ENCODE measurements at places on chromosomes 7 and 10.

GRCh38 chr7:21314954-21315353 lies 112.9 kb upstream of the SP4 start:
- no peak for DNase-seq

GRCh38 chr10:124646483-124647352 lies 97.5 kb downstream of the FAM53B start:
- DNase-seq, result no peak

GRCh38 chr10:44939691-44940401 lies 19.8 kb upstream of the RASSF4 start:
- no peak for DNase-seq

DNA sequence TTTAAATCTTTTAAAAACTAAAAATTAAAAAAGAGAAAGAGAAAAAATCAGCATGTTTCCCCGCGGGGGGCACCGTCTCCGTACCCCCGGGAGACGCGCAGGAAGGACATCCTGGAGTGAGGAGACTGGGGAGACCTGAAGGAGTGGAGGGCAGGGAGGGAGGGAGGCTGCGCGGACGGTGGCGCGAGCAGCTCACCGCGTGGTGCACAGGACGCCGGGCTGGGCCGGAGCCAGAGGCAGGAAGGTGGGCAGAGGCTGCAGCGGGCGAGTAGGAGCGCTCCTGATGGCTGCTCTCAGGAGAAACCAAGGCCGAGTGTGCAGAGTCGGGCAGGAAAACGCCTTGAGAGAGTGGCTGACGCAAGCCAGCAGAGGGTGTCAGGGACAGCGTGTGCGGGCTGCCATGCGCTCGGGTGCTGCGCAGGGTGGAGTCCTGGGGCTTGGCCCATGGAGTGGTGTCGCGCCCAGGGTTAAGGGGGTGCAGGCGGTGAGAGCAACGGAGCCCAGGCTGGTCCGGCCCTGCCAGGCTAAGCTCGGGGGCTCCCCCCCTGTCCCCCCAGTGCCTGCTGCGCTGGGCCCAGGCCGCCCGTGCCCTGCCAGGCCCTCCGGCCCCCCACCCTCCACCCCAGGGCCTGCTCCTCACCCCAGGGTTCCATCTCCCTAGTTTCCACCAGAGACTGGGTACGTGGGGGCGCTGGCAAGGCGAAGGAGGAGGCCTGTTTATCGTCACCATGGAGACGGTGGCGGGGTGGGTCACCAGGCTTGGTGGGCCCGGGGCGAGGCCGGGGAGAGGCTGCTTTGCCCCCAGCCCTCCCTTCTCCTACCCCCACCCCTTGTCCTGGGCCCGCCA lies 28.9 kb upstream of the FXYD4 start:
- DNase-seq, result no peak

- no peak for DNase-seq
Observed at GRCh38 chr7:138546829-138547228, 86.8 kb downstream of the TRIM24 start.

- DNase-seq, result no peak
Observed at GRCh38 chr7:46568420-46569132, 647.5 kb upstream of the IGFBP3 start.

DNA sequence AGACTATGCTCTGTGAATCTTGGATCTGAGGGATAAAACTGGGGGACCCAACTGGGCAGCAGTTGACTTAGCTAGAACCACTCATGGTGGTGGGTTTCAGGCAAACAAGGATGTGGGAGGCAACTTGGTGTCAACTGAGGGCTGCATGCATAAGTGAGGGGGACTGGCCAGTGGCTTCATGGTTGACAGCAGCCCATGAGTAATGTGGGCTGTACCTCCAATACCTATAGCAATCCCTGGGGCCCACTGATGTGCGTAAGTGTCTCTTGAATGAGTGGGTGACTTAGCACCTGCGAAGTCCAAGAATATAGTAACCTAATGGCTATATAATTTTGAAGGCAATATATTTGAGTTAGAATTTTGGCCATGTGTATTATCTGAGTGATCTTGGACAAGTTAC lies 13.7 kb upstream of the MAP3K8 start:
- no peak for DNase-seq

DNA sequence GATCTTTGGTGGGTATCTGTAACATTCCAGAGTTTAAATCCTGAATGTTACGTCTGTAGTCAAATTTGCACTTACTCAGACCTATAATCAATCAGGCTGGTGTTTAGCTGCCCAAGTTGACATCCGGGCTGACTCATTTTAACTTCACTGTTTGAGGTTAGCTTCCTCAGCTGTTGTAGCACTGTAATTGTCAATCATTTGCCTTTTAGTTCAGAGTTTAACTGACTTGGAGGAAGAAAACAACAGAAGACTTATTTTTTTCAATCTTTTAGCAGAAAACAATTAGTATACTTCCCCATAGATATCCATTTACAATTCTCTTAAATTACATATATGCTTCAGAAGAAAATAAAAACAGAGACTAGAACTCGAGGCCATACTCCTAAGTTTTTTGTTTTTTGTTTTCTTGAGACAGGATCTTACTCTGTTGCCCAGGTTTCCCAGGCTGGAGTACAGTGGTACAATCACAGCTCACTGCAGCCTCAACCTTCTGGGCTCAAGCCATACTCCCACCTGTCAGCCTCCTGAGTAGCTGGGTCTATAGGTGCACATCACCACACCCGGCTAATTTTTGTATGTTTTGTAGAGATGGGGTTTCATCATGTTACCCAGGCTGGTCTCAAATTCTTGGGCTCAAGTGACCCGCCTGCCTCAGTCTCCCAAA lies 38.5 kb upstream of the LRRC17 start:
- no peak for DNase-seq

DNA sequence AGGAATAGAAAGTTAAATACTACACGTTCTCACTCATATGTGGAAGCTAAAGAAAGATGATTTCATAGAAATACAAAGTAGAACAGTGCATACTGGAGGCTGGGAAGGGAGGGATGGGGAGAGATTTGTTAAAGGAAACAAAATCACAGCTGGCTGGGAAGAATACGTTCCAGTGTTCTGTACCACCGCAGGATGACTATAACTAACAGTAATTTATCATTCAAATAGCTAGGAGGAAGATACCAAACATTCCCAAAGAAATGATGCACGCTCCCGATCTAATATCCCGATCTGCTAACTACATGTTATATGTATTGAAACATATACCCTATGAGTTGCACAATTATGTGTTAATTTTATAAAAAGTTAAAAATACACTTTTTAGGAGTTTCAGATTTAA lies 162.3 kb downstream of the ZMYND11 start:
- DNase-seq, result no peak

- no peak for DNase-seq
Observed at GRCh38 chr7:116441534-116441933, 58.0 kb upstream of the CAV2 start.

DNA sequence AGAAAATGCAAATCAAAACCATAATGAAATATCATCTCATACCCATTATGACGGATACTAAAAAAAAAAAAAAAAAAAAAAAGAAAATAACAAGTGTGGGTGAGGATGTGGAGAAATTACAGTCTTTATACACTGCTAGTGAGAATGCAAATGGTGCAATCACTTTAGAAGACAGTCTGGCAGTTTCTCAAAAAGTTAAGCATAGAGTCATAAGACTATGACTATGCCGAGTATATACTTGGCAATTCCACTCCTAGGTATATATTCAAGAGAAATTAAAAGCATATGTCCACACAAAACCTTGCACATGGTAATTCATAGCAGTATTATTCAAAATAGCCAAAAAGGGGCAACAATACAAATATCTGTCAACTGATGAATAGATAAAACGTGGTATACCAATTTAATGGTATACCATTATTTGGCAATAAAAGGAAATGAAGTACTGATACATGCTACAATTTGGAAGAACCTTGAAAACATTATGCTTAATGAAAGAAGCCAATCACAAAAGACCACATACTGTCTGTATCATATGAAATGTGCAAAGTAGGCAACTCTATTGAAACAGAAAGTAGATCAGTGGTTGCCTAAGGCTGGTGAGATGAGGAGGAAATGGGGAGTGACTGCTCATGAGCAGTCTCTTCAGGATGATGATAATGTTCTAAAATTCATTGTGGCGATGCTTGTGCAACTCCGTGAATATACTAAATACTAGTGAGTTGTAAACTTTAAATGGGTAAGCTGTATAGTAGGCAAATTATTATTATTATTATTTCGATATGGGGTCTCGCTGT lies 90.1 kb upstream of the NANOS1 start:
- DNase-seq, result no peak

- no peak for DNase-seq
Observed at GRCh38 chr10:23037152-23037551, 58.2 kb upstream of the MSRB2 start.

DNA sequence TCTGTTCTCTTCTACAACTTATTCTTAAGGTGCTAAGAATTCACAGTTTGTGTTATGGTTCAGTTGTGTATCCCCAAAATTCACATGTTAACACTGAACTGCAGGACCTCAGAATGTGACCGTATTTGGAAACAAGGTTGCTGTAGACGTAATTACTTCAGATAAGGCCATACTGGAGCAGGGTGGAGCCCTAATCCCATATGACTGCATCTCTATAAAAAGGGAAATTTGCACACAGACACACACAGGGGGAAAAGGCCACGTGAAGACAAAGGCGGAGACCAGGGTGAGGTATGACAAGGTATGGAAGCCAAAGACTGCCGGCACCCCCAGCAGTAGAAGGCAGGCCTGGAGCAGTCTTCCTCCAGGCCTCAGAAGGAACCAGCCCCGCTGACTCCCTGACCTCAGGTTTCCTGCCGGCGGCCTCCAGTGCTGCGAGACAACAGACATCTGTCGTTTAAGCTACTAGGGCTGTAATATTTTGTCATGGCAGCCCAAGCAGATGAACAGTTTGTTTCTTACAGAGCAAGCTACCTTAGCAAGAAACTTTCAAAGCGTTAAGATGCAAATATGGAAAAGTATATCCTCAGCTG lies 98.7 kb downstream of the PROSER2 start:
- DNase-seq, result no peak
